ENCODE measurements at places on chromosomes 4 and X. TPM values are rescaled to one million over a fixed set of nuclear protein-coding genes. Genes with fewer than 3 reads are reported as not detected.
A peak's percentile ranks its signal among the peaks of the same experiment; 100 is the strongest.

Gene MAGEB16
- not detected for total RNA-seq

GRCh38 chrX:1165535-1166196, 46.8 kb downstream of the CRLF2 start:
- no peak overlapping the region for H3K27ac ChIP-seq
- DNase-seq: no peak
- H3K4me3 ChIP-seq: no peak overlapping the region
- no peaks in the 10 kb centered on the region for H3K4me1 ChIP-seq

DNA sequence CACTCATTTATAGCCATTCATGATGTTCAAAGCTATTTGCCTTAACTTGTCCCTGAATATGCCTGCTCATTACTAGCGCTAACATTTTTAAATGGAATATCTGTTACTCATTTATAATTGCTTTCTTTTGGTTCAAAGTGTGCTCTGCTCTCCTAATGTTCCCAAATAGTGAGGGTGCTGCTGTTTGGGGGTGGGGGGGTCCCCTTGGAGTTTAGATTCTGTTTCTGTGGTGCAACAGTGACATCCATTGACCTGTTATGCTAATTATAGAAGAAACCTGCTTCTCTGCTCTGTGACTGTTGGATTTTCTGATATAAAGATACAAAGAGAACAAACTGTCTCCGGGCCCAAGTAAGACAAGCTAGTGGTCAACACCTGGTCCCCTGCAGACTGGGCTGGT, 222.4 kb downstream of the SHROOM3 start:
- H3K4me3 ChIP-seq: no peak overlapping the region
- H3K27me3 ChIP-seq: no peaks in the 10 kb centered on the region
- DNase-seq: no peak

DNA sequence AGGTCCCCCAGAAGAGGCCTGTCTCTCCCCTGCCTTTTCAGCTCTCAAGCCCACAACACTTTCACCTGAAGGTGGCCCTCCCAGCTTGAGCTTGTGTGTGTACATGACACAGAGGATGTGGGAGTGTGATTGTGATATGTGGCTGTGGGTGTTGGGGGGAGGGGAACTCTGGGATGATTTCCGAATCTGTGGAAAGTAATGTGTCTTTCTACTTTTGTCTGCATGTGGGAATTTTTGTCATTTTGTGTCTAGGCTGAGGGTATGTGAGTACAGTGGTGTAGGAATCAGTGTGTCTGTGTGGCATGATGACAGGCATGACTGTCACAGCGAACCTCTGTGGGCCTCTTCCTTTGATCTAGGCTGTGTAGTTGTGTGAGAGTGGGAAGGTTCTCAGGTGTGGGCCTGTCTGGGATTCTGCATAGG, 6.4 kb downstream of the SYP start:
- peaks cover 8% of the 10 kb centered on the region for H3K4me1 ChIP-seq
- H3K27me3 ChIP-seq: no peaks in the 10 kb centered on the region
- H3K36me3 ChIP-seq: no peaks in the 10 kb centered on the region
- no peak overlapping the region for H3K27ac ChIP-seq
- no peak overlapping the region for H3K4me3 ChIP-seq

DNA sequence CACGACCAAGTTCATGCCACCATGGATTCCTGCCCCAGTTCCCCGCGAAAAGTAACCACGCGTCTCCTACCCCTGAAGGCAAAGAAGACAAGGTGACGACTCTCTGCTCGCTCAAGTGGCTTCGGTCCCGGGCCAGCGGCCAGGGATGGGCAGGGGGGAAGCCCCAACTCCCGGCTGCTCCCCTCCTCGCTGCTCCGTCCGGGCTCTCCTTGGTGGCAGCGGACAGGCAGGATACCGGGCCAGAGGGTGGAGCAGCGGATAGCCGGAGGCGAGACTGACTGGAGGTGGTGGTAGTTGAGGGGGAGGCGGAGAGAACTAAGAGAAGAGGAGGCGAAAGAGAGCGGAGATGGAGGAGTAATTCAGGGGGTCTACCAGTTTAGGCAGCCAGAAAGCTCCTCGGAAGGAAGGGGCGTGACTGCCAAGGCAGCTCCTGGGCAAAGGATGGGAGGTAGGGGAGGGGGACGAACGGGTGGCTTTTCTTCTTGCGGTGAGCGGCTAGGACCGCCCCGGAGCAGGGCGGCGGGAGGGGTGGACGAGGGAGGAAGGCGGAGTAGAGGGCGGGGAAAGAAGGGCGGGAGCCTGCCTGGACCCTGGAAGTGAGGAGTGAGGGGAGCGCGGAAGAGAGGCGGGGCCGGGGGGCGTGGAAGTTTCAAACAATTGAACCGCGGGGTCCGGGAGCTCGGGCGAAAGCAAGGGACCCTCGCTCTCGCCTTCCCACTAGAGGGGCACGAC, at the start of gene AMOT:
TSS of gene AMOT (minus strand) at position 450 of the 732 bp plus-strand sequence. CDS start 17,705 bp downstream, outside the sequence.
- no peaks in the 10 kb centered on the region for H3K27me3 ChIP-seq
- peak within 1 kb of the TSS; percentile 60 for H3K4me3 ChIP-seq
- H3K4me1 ChIP-seq: no peaks in the 10 kb centered on the region
- DNase-seq: peak; percentile 79
- H3K27ac ChIP-seq: peak within 1 kb of the TSS; percentile 73
- H3K36me3 ChIP-seq: no peaks in the 10 kb centered on the region

Gene GAGE12H
- total RNA-seq: not detected

GRCh38 chr4:120018786-120019185, 47.9 kb downstream of the MAD2L1 start:
- no peak overlapping the region for H3K27ac ChIP-seq
- H3K36me3 ChIP-seq: no peaks in the 10 kb centered on the region
- H3K27me3 ChIP-seq: no peaks in the 10 kb centered on the region
- no peak for DNase-seq
- H3K4me3 ChIP-seq: no peak overlapping the region

DNA sequence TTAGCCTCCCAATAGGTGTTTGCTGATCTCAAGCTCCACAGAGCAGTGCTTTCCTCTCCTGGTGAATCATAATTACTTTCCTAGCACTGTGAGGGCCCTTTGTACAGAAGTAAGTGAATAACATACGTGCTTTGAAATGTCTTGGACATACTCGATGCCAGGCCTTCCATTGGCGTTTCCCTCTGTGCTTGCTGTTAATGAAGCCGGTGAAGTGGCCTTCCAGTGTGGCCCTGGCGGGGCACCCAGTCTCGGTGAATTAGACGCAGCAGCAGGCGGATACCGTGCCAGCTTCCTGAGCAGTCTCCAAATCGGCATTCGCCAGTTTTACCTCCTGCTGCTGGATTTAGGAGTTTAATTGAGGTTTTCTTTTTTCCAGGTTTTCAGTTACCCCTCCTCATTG, 132.3 kb downstream of the HMX1 start:
- no peaks in the 10 kb centered on the region for H3K4me1 ChIP-seq
- DNase-seq: no peak
- H3K4me3 ChIP-seq: no peak overlapping the region
- H3K36me3 ChIP-seq: no peaks in the 10 kb centered on the region
- no peak overlapping the region for H3K27ac ChIP-seq

- no peak overlapping the region for H3K27ac ChIP-seq
- DNase-seq: no peak
- H3K4me1 ChIP-seq: no peaks in the 10 kb centered on the region
- H3K36me3 ChIP-seq: no peaks in the 10 kb centered on the region
- no peak overlapping the region for H3K4me3 ChIP-seq
- no peaks in the 10 kb centered on the region for H3K27me3 ChIP-seq
Measured at GRCh38 chr4:102959496-102959895, 60.0 kb downstream of the SLC9B1 start.

DNA sequence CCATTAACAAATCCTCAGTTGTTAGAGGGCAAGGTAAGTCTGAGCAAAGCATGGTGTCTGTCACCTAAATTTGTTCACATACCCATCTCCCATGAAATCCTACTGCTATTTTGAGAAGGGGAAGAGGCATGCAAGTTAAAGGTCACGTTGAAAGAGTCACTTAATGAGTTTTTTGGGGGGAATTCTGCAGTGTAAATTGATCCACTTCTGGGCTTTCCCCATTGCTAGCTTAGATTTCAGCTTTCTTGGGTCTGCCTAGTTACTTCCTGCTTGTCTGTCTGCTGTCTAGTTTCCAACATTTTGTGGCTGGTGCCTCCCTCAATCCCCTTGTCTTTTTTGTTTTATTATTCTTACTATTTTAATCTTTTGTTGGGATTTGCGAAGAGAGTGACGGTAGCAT, 32.0 kb downstream of the CEP135 start:
- no peaks in the 10 kb centered on the region for H3K36me3 ChIP-seq
- H3K27ac ChIP-seq: no peak overlapping the region
- no peaks in the 10 kb centered on the region for H3K27me3 ChIP-seq
- no peak overlapping the region for H3K4me3 ChIP-seq
- no peaks in the 10 kb centered on the region for H3K4me1 ChIP-seq
- DNase-seq: no peak

DNA sequence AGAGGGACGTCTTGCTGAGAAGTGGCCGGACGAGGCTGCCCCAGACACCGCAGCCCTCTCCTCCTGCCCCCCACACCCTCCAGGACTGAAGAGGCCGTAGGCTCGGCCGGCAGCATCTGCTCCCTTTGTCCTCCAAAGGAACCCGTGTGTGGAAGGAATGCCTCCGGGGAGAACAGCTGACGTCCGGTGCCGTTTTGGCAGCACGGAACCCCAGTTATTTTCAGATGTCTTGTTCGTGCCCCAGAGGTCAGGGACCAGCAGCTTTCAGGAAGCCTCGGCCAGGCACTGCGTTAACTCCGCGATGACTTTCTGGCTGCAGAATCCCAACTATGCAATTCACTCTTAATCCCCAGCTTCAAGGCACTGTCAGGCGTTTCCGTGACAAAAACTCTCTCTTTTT, 10.9 kb upstream of the PPP2R3B start:
- no peak overlapping the region for H3K27ac ChIP-seq
- H3K27me3 ChIP-seq: no peaks in the 10 kb centered on the region
- no peak for DNase-seq
- no peak overlapping the region for H3K4me3 ChIP-seq

Gene ARMCX4
- 12.1 TPM for total RNA-seq

Gene MRFAP1
- total RNA-seq: 256 TPM

DNA sequence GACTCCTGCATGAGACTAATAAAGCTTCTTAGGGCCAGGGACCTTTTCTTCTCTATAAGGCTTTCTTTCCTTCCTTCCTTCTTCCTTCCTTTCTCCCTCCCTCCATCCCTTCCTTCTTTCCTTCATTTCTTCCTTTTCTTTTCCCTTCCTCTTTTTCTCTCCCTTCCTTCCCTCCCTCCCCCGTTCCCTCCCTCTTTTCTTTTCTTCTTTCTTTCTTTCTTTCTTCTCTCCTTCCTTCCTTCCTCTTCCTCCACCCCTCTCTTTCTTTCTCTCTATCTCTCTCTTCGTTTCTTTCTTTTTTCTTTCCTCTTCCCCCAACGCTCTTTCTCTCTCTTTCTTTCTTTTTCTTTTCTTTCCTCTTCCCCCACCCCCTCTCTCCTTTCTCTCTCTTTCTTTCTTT, 2.5 kb upstream of the MAGEB17 start:
- no peaks in the 10 kb centered on the region for H3K36me3 ChIP-seq
- H3K4me1 ChIP-seq: no peaks in the 10 kb centered on the region
- H3K27ac ChIP-seq: no peak overlapping the region
- DNase-seq: no peak
- no peak overlapping the region for H3K4me3 ChIP-seq

Gene RAB41
- total RNA-seq: not detected

GRCh38 chr4:6197433-6198174, 2.7 kb downstream of the JAKMIP1 start:
- no peak for DNase-seq
- H3K27me3 ChIP-seq: no peaks in the 10 kb centered on the region
- no peaks in the 10 kb centered on the region for H3K36me3 ChIP-seq
- no peak overlapping the region for H3K4me3 ChIP-seq
- peaks cover 17% of the 10 kb centered on the region for H3K4me1 ChIP-seq
- H3K27ac ChIP-seq: no peak overlapping the region

Gene ANXA10
- total RNA-seq: not detected

Gene TMSB15A
- 5.6 TPM for total RNA-seq

DNA sequence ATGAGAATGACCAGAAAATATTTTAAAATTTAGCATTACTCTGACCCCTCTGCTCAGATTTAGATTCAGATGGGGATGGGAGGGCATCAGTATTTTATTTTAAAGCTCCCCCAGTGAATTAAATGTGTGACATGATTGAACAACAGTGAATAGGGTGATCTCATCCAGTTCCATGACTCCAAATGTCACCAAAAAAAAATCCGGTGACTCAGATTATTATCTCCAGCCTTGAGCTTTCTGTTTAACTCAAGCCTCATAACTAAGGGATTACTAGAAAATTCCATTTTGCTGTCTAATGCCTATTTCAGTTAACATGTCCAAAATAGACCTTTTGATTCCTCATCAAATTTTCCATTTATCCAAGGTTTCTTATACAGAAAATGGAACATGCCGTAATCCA, 121.8 kb upstream of the TMEM47 start:
- H3K4me3 ChIP-seq: no peak overlapping the region
- no peak for DNase-seq
- no peak overlapping the region for H3K27ac ChIP-seq
- no peaks in the 10 kb centered on the region for H3K4me1 ChIP-seq
- H3K36me3 ChIP-seq: no peaks in the 10 kb centered on the region

GRCh38 chr4:98659741-98660462, 1.5 kb upstream of the TSPAN5 start:
- no peak overlapping the region for H3K4me3 ChIP-seq
- no peaks in the 10 kb centered on the region for H3K36me3 ChIP-seq
- no peak for DNase-seq
- H3K27ac ChIP-seq: no peak overlapping the region

Gene ABCG2
- total RNA-seq: 5.3 TPM

DNA sequence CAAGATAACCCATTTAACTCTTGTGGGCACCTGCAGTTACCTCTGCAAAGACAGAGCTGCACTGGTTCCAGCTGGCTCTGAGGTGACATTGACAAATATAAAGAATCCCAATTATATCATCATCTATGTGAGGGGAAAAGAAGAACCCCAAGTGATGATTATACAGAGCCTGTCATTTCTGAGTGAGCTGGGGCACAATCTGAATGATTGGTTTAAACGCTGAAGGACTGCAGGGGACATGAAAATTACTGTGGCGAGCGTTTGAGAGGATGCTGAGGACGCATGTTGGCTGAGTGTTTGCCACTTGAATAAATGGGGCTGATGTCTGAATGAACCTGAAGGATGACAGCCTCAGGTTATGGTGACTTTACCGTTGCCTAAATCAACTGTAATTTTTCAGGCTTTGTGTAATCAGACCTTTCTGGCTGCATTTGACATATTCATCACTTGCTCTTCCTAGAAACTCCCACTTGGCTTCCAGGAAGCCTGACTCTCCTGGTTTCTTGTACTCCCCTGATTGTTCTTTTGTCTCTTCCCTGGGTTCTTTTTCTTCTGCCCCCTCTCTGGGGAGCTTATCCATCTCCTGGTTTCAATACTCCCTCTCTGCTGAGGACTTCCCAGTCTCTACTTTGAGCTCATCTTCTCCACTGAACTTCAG, 4.1 kb upstream of the HSD17B10 start:
- peaks cover 25% of the 10 kb centered on the region for H3K4me1 ChIP-seq
- no peak overlapping the region for H3K27ac ChIP-seq
- no peak for DNase-seq
- no peak overlapping the region for H3K4me3 ChIP-seq
